Heart right ventricle (tissue), 16 donors: ENCODE measurements at places on chromosomes 6 and 20. TPM values are rescaled to one million over a fixed set of nuclear protein-coding genes. Genes with fewer than 3 reads are reported as not detected.

FAM209B gene
- not detected for total RNA-seq

FLRT3 gene
- total RNA-seq = 0.31 TPM

DNA sequence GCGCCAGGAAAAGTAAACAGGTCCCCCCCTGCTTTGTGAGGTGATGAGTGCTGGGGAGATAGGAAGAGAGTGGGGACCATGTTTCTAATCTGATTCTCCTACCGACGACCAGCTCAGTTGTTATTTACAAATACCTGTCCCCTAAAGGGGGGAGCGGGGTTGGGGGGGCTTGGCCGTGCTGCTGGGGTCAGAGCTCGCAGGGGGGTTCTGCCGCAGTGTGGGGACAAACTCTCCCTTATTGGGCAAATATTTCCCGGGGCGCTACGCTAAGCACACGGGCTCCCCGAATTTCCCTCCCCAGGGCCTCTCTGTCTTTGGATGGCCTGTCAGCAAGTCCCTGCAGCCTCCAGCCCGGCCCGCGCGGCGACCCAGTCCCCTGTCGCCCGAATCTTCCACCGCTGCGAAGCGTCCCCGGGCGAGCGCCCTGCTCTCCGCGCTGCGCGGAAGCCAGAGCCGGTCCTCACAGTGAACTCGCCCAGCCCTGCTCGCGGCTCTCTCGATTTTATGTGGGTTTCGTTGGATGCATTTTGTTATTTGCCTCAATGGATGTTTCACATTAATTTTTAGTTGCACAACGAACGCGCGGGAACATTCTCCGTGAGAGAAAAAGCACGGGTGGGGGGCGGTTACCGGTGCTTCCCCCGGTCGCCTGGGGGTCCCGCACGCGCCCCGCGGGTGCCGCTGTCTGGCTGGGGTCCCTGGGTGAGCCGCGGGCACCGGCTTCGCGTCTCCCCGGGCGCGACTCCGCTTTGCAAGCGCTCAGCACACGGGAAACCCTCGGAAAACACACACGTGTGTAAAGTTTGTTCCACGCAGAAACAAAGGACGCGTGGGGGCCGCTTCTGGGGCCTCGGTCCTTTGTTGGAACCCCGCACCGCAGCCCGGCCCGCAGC lies 1.5 kb upstream of the STX16 start:
- DNase-seq = peak; percentile 30

GRCh38 chr6:38495518-38495917 lies 144.2 kb downstream of the BTBD9 start:
- no peak for DNase-seq

DNA sequence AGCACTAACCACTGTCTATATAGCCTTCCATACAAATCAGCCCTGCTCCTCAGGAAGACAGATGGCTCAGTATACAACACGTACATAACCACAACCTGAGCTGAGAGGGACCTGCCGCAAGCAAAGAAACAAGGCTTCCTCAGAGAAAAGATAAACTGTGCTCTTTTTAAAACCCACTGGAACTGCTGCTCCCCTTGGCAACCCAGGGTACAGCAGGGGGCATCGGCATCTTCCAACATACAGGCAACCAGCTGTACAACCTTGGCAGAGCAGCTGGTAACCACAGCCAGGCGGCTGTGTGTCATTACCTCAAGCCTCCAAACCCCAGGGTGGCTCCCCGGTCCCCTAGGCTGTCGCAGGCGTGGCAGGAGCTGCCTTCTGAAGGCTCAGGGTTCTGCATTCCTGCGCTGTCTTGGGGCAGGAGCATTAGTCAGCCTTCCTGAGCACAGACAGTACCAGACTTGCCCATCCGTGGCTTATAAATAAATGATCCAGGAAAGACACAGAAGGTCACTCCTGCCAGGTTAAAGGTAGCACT lies 249.5 kb downstream of the ADGRG6 start:
- DNase-seq = no peak

DNA sequence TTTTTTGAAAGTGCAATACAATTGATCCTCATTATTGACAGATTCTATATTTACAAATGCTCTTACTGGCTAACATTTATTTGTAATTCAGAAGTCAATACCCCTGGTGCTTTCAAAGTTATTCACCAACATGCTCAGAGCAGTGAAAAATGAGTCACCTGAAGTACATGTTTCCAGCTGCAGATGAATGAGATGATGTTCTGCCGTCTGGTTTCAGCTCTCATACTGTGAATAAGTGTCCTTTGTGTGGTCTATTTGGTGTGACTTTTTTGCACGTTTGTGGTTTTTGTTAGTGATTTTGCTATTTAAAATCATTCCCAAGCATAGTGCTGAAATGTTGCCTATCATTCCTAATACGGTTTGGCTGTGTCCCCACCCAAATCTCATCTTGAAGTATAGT lies 22.3 kb upstream of the EYA4 start:
- DNase-seq = no peak
